ENCODE measurements at places on chromosomes 1 and 21. TPM values are rescaled to one million over a fixed set of nuclear protein-coding genes. Genes with fewer than 3 reads are reported as not detected.

The SLC5A9 gene
- total RNA-seq, result not detected

GRCh38 chr1:201136355-201137023 is 9.5 kb upstream of the ASCL5 start:
- no peak overlapping the region for H3K4me3 ChIP-seq
- peaks cover 55% of the 10 kb centered on the region for H3K36me3 ChIP-seq
- H3K4me1 ChIP-seq, result peaks cover 28% of the 10 kb centered on the region
- no peaks in the 10 kb centered on the region for H3K27me3 ChIP-seq
- no peak for DNase-seq

The ELAVL4 gene
- 0.40 TPM for total RNA-seq

DNA sequence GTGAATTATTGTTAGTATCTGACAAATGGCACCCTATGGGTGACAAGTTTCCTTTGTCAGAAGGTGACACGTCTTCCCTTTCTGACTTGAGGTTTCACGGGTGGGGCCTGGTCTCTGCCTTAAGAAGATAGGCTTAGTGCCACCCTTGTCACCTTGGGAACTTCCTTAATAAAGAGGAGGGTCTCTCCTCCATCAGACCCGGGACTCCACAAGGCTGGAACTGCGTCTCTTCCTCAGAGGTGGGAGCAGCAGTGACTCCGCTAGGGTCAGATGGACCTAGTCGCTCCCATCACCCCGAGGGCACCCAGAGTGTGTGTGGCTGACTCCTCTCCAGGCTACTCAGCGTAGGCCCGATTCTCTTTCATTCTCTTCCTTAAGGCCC is 774 bp upstream of the WDTC1 start:
- H3K27ac ChIP-seq, result peak overlapping the region; percentile 51
- no peaks in the 10 kb centered on the region for H3K27me3 ChIP-seq
- no peaks in the 10 kb centered on the region for H3K36me3 ChIP-seq
- H3K4me3 ChIP-seq, result peak overlapping the region; percentile 99

- no peaks in the 10 kb centered on the region for H3K4me1 ChIP-seq
- H3K4me3 ChIP-seq, result no peak overlapping the region
- no peak for DNase-seq
- no peaks in the 10 kb centered on the region for H3K36me3 ChIP-seq
- no peaks in the 10 kb centered on the region for H3K27me3 ChIP-seq
These were observed 1093.2 kb downstream of the ADGRL2 start for GRCh38 chr1:82893712-82894470.

DNA sequence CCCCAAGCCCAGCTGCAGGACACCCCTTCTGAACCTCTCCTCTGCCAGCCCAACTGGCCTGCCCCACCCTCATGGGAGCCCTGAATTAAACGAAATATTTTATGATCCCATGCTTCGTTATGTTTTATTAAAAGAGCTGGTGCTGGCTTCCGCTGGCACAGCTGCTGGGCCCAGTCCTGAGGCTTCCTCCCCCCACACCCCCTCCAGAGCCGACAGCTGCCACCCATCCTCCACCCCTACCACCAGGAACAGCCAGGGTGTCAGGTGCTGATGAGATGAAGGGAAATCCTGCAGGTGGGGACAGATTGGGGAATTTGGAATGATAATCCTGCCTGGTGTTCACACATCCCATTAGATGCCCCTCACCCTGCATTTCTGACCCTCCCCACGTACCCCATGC is 19.0 kb downstream of the IGSF21 start:
- no peaks in the 10 kb centered on the region for H3K36me3 ChIP-seq
- H3K27me3 ChIP-seq, result no peaks in the 10 kb centered on the region
- no peak overlapping the region for H3K4me3 ChIP-seq
- DNase-seq, result no peak
- H3K4me1 ChIP-seq, result no peaks in the 10 kb centered on the region

The ESRRG gene
- total RNA-seq, result 3.4 TPM

Data from esophagus muscularis mucosa (tissue), 4 donors.